ENCODE measurements at places on chromosomes 6 and 20.

- DNase-seq: no peak
Measured at GRCh38 chr20:6566821-6567220, 200.7 kb upstream of the BMP2 start.

DNA sequence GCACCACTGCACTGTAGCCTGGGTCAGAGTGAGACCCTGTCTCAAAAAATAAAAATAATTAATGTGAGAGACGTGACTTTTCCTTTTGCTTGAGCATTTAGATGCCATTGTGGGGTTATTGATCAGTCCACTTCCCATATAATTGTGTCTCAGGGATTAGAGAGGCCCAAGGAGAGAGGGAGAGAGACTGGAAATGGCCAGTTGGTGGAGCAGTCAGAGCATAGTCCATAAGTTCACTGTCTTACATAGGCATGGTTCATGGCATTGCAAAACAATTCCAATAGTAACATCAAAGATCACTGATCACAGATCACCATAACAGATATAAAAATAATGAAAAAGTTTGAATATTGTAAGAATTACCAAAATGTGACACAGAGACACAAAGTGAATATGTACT, 15.2 kb upstream of the SDHAF4 start:
- DNase-seq: no peak

DNA sequence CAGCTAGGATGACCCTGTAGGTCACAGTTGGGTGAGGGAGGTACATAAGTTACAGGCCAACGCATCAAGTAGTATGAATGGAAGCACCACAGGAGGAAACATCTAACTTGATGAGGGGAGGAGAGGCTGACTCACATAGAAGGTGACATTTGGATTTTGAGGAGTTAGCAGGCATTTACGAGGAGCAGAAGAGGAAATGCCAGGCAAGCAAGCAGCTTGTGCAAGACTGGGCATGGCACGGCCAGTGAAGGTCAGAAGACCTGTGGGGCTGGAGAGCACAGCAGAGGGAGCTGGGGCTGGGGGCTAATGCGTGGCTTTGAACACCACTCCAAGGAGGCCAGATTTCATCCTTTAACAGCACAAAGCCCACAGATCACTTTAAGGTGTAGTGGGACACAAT, 37.8 kb downstream of the MUC22 start:
- DNase-seq: no peak

- DNase-seq: no peak
Measured at GRCh38 chr6:143894655-143895054, 30.4 kb downstream of the ZC2HC1B start.

- no peak for DNase-seq
Measured at GRCh38 chr6:159836718-159837490, 36.8 kb downstream of the PNLDC1 start.

GRCh38 chr20:4229415-4229814, 214.1 kb upstream of the RNF24 start:
- DNase-seq: no peak

- no peak for DNase-seq
Measured at GRCh38 chr6:86832686-86833085, 104.6 kb upstream of the HTR1E start.

DNA sequence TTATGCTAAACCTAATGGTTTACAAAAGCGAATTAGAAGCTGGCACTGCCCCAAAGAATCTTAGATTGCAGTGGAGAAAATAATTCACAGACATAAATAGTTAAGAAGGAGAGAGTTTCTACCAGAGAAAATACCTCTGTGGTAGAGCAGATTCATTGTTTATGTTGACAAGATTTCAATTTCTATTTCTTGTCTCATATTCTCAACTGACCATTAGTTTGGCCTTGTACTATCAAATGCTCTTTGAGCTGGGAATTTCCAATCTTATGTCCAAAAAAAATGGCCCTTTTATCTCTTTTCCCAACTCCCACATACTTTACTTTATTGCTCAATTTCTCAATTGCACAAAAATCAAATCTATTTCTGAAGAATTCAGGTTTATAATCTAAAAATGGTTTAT, 804.1 kb upstream of the CITED2 start:
- DNase-seq: no peak

DNA sequence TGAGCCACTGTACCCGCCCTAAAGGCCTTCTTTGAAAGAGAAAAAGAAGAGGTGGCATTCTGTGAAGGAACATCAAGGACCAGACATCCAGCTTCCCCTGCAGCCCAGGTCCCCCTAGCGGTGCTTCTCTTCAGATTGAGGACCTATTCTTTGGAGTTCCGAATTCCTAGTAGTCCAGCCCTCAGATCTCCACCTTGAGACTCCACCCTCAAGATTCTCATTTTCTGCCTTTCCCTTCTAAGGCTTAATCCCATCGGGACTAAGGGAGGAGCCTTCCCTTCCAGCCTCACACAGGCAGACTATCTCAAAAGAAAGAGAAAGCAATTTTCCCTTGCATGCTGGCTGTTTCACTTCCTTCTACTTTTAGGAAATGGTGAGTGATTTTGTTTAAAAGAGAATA, 32.5 kb downstream of the MUC22 start:
- DNase-seq: no peak

DNA sequence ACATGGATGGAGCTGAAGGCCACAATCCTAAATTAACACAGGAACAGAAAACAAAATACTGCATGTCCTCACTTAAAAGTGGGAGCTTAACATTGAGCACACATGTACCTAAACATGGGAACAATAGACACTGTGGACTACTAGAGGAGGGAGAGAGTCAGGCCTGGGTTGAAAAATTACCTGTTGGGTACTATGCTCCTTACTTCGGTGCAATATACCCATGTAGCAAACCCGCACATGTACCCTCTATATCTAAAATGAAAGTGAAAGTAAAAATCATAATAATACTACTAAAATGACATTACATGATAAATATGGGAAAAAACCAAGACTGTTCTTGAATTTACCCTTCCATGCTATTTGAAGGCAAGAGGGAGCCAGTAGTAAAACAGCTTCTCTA, 1273.8 kb upstream of the ADGRB3 start:
- no peak for DNase-seq

GRCh38 chr6:100177956-100178355, 183.9 kb upstream of the MCHR2 start:
- DNase-seq: no peak

DNA sequence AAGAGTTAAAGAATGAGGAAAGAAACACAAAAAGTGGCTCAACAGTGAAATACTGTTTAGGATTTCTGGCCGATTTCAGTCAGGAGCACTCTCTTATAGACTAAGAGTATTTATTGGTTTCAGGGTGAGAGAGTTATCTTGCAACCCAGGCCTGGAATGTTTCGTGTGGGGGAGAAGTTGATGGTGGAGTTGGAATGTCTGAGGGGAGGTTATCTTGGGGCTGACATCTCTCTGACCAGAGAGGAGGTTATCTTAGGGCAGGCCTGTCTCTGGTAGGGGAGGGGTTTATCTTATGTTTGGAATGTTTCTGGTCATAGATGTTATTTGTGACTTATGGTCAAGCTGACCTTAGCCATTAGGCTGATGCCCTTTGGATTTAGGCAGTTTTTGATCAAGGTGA, 80.3 kb downstream of the HTR1B start:
- no peak for DNase-seq

DNA sequence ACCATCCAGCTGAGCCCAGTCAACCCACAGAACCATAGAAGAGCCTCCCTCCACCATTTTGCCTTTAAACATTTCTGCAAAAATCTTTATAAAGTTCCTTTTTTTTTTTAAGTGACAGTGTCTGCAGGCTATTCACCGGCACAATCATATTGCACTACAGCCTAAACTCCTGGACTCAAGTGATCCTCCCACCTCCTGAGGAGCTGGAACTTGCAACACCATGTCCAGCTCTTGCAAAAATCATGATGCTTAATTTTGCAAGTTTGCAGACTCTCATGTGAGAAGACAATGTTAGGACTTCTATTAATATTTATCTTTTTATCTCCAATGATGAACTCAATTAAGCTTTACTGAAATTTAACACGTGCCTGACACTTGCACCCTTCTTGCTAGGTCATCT, 88.8 kb downstream of the INSM1 start:
- DNase-seq: no peak

DNA sequence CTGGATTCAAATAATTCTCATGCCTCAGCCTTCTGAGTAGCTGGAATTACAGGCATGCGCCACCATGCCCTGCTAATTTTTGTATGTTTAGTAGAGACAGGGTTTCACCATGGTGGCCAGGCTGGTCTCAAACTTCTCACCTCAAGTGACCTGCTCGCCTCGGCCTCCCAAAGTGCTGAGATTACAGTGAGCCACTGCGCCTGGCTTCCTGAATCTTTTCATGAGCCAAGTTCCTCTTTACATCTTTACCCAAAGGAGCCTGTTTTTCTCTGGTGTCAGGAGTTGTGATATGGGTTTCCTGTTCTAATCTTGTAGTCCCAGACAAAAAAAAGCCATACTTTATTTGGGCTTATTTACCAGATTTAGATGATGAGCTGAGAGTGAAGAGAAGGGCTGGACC, 34.4 kb downstream of the PCNA start:
- DNase-seq: no peak

- DNase-seq: no peak
Measured at GRCh38 chr6:166708460-166708859, 81.4 kb upstream of the RPS6KA2 start.

DNA sequence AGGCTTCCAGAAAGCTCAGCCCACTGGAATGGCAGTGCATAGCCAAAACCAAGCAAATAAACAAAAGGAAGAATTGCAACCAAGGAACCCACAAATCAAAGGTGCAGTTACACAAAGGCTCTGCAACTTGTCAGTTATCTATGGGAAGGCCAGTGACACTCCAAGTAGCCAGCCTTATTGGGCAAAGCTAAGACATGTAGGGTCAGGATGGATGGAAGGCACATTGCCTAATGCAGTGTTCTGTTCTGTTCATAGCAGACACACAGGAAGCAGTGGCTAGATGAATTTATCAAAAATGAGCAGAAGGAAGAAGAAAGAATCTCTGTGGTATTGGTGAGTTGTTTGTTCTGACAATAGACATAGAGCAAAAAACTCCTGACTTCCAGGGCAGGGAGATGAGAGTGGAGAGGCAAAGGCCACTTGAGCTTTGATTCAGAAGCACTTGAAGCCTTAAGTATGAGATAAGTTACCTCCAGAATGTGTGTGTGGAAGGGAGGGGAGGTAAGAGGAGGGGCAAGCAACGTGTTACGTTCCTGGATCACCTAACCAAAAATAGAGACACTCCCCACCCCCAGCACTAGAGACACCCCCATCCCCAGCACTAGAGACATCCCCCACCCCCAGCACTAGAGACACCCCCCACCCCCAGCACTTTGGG, 57.9 kb upstream of the AKAP12 start:
- no peak for DNase-seq

GRCh38 chr6:11324453-11325015, 92.1 kb upstream of the NEDD9 start:
- no peak for DNase-seq

GRCh38 chr20:49698477-49698876, 15.2 kb downstream of the B4GALT5 start:
- no peak for DNase-seq

DNA sequence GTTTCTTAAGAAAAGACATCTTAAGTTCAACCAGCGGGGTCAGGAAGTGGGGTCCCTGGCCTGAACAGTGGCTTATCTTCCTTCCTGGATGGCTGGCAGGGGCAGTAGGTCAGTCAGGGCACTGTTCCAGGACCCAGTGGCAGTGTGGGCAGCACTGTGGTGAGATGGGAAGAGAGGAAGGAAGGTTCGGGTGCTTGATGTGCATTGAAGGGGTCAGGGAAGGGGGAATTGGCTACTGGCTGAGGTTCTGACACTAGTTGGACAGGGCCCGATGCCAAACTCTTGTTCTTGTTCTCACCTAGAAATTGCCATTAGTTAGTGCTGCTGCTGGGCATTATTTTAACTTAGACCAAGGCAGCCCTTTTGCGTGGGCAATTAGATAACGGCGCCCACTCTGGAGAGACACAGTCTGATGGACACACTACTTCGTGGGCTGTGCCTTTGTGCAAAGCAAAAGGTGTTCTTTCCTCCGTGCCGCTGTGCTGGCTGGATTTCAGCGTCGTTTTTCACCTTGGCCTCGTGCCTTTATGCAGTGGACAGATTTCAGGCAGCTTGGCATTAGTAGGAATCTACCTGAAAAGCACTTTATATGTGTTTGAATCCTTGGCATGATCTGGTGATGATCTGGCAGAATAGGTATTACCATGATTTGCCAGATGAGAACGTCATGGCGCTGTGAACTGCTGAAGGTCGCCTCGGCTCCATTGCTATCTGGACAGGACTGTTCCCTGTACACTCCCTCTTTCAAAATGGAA, 30.3 kb downstream of the UTRN start:
- DNase-seq: no peak

DNA sequence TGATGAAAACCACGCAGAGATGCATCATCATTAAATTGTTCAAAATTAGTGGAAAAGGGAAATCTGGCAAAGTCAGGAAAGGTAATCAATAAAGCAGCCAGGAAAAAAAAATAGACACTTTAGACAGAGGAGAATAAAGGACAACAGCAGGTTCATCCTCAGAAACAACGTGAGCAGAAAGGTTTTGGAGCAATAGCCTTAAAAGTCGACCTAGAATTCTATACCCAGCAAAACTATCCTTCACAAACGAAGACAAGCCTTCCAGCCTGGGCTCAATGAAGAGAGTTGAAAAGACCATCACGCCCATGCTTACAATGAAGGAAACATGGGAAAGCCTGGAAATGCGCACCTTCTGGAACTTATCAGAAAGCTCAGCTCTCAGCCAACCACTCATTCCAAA, 24.7 kb upstream of the CHRNA4 start:
- DNase-seq: no peak

DNA sequence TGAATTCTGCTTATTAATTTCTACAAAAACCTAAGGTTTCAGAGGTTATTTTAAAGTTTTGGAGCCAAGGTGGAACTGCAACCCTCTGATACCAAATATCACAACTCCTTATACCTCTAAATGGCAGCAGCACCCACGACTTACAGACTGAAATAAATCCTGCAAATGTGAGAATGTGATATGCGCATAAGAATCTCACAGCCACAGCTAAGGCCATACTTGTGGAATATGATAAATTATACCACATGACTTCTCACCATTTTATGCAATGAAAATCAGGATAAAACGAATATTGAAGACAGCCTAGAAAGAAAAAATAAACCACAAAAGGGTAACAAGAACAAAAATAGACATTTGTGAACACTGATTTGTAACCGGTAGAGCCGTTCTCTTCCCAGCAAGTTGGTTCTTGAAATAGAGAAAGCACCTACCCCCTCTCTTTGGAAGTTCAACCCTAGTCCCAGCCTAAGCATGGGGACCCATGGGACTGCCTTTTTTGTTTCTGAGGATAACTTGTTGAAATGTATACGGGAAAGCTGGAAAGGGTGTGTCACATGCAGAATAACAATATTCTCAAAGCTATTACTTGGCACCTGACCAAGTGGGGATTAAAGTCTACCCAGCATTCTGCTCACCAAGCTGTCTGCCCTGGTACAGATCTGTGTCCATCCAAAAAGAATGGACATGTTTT, 47.1 kb upstream of the MCM9 start:
- DNase-seq: no peak

Data from cortex of kidney (tissue), 1 donor.